ENCODE measurements at places on chromosomes 12 and 14. TPM values are rescaled to one million over a fixed set of nuclear protein-coding genes. Genes with fewer than 3 reads are reported as not detected.

DNA sequence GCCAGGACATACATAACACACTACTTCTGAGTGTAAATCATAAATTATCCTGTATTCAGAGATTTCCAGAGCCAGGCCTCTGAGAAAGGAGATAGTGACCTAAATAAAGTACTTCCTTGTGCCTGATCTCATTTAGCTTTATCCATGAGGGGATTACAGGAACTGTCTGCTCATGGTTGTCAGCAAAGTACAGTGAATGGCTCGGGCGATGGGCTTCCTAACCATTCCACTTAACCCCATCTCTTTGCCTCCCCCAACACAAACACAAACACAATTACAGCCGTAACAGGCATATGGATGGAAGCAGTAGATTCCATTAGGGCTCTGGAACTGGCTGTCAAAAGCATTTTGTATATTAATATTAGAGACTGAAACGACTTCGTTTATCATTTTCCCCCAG lies 206.7 kb upstream of the CPNE8 start:
- no peak for DNase-seq

GRCh38 chr12:80778005-80778541 lies 61.4 kb downstream of the MYF5 start:
- DNase-seq: peak; percentile 87

DNA sequence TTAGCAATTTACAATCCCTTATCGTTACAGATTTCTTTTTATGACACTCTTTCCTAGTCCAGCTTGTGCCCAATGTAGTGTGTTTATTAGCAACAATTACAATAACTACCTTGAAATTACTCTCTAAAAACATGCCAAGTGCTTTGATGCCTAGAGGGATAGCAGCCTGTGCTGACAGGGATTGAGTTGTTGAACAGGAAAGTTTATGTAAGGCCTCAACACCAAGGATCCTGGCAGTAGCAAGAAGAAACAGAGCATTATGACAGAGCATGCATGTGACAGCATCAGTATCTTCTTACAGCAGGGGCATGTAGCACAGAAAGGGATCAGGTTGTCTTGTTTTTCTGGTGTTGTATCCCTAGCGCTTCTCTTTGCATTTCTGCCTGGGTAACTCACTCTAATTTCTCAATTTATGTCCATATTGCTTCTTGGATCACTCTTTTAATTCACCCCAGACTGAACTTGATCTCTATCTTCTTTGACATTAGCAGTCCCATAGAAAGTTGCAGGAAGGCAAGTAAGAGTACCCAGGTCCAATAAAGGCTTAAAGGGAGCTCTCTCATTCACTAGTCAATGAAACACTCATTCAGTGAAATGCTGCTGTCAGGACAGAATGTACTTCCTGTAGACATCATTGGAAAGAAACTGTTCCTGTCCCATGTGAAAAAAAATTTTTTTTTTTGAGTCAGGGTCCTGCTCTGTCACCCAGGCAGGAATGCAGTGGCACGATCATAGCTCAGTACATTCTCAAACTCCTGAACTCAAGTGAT lies 220.0 kb upstream of the GRIP1 start:
- DNase-seq: no peak

DNA sequence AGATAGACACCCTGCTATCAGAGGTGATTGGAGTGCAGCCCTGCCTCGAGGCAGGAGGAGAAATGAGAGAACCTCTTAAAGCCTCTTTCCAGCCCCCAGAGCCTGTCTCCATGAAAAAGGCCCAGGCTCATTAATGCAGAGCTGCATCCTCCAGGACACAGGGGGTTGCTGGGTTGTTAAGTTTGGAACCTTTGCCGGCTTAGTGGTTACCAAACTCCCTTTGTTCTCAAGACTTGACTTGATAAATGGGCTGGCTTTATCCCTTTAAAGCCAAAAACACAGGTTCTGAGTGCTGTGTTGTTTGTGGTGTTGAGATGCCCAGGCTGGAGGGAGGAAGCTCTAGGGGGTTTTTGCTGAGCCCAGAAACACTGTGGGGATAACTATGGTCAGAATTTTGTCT lies 71.0 kb downstream of the DAD1 start:
- DNase-seq: no peak

GRCh38 chr12:32920506-32921085 lies 24.0 kb upstream of the PKP2 start:
- peak; percentile 67 for DNase-seq

GRCh38 chr14:72738161-72738611 lies 155.7 kb downstream of the DPF3 start:
- DNase-seq: no peak

- peak; percentile 54 for DNase-seq
Measured at GRCh38 chr14:102551995-102552705, 40.3 kb upstream of the RCOR1 start.

DNA sequence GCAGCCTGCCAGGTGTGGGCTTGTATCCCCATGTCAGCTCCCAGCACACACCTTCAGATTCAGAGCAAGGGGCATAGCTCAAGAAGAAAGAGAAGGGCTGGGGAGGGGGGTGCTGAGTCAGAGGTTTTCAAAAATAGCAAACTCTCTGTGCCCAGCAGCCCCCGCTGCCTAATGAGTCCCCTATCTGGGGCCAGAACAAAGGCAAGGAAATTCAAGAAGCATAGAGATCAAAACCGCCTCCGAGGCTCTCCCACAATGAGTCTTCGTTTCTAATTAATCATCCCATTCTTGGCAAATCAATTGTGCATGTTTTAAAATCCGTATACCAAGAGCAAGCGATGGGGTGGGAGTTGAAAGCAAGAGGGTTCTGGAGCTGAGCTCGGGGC lies 19.5 kb upstream of the CMKLR1 start:
- DNase-seq: no peak

GRCh38 chr12:54601841-54602240 lies 13.4 kb upstream of the PPP1R1A start:
- DNase-seq: no peak

DNA sequence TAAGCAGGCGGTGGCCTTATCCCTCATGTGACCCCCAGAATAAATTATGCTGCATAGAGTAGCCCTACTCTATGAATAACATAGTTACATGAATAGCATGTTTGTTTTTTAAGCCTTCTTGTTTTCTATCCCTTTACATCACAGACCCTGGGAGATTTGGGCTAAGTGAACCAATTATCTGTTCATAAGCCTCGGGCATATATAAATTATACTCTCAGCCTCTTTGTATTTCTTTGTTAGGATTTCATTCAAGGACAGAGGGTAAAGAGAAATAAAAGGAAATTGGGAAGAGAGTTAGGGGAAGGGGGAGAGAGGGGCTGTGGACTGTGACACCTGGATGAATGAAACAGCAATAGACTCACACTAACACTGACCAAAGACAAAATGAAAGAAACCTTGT lies 35.3 kb upstream of the RTRAF start:
- no peak for DNase-seq

- no peak for DNase-seq
Measured at GRCh38 chr12:108144080-108144479, 15.0 kb downstream of the WSCD2 start.

DNA sequence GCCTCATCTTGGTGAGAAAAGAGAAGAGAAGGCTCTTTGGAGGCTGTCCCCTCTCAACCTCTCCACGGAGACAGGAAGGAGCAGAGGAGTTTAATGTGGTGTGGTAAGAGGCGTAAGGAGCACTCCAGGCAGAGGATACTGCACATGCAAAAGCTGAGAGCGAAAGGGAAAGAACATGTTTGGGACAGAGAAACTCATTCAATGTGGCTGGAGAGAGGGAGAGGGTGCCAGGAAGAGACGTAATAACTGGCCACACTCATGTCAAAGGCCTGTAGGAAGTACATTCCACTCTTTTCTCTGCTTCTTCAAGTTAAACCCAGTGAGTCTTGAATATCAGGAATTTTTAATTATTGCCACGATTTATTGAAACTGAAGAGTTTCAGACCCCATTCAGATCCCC lies 12.0 kb downstream of the VDR start:
- DNase-seq: no peak

- no peak for DNase-seq
Measured at GRCh38 chr14:67815573-67816225, 691 bp downstream of the ZFYVE26 start.

DNA sequence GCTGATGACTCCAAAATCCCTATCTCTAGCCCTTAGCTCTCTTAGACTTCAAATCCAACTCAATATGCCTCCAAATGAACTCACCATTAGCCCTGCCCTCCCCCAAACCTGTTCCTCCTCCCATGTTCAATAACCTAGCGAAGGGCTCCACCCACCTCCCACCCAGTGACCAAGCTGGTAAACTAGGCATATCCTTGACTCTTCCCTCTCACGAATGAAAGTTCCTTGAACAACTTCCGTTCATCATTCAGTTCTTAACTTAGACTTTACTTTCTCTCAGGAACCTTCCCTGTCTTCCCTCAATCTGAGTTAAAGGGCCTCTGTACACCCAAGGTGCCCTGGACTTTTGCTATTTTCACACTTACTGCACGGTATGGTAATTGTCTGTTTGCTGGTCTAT lies 1.9 kb upstream of the KLHDC1 start:
- peak; percentile 32 for DNase-seq

GRCh38 chr14:21494902-21495762 lies 16.0 kb downstream of the METTL3 start:
- no peak for DNase-seq

- no peak for DNase-seq
Measured at GRCh38 chr12:12534975-12535374, 27.7 kb downstream of the DUSP16 start.

DNA sequence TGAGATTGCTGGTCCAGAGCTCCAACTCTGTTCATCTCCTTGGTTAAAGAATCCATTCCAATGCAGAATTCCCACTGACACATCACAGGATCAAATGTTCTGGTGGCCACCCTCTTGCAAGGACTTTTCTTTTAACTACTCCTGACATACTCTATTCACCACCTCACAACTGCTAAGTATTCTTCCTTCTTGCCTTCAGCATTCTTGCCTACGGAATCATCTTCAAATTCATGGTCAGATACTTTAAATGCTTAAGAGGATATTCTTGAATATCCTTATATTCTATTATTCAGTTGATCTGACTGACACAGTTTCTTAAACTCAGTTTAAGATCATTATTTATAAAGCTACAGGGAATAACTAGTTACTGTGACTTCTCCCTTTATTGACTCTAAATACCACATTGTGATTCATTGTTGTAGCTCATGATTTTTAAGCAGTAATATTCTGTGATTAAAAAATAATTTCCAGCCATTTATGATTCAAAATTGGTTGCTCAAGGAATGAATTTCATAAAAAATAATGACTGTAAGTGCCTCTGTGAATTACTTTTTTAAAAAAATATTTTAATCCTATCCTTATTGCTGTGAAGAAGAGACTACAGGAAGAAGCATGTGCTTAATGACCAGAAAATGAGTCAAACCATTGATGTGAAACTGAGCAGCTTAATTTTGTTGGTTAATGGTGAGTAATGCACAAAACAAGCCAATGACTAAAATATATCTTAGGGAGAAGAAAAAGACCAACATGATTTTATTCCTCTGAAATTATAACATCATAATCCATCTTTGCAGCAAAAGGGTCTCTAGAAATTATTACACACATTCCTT lies 207.1 kb downstream of the PIK3C2G start:
- DNase-seq: peak; percentile 12

DNA sequence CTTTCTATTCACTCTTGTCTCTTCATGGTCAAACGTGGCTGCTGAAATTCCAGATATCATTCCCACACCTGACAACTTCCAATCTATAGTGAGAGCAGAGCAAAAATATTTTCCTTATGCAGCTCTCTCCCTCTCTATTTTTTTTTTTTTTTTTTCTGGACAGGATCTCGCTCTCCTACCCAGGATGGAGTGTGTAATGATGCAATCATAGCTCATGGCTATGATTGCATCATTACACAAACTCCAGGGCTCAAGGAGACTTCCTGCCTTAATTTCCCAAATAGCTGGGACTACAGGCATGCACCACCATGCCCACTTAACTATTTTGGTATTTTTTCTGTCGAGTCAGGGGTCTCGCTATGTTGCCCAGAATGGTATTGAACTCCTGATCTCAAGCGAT lies 1398.9 kb downstream of the AACS start:
- no peak for DNase-seq

GRCh38 chr12:108211157-108211556 lies 82.1 kb downstream of the WSCD2 start:
- no peak for DNase-seq

- no peak for DNase-seq
Measured at GRCh38 chr12:15716581-15716980, 72.6 kb downstream of the EPS8 start.

GRCh38 chr12:103387385-103387784 lies 108.4 kb downstream of the C12orf42 start:
- no peak for DNase-seq

GRCh38 chr12:84507956-84508850 lies 404.4 kb downstream of the SLC6A15 start:
- peak; percentile 97 for DNase-seq

- DNase-seq: no peak
Measured at GRCh38 chr14:58096731-58097130, 55.3 kb downstream of the ARMH4 start.

DNA sequence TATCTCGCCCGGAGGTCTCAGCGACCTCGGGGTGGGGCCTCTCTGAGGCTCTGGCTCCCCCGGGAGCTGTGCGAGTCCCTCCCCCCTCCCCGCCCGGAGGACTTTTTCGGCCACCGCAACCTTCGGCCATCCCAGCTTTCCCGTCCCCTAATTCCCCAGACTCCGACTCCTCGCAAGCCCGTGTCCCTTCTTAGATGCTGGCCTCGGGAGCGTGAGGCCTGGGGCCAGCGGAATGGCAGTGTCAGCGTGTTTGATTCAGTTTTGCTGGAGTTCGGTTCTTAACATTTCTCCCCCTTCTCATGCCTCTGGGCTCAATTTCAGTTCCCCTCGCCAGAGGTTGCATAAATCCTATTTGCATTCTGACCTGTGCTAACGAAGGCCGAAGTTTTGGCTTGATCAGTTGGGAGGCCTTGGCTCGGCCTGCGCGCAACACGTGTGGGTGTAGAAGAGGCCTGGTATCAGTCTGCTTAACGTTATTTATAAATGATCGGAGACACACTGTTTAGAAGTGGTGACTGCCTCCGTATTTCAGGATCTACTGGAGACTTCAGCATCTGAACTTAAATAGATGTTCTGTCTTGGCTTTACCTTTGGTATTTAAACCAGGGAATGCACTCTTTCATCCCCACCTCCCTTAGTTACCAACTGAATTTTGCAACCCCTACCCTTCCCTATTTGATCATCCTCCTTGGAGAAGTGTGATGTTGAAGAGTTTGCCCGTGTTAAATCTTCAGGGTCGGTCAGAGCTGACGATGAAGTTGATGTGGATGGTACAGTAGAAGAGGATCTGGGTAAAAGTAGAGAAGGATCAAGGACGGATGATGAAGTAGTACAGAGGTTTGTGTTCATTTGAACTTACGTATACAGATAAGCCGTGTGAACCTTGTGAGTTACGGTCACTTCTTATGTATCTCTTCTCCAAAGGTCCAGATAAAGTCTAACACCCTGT lies 851 bp downstream of the HSP90B1 start:
- DNase-seq: peak; percentile 12

DNA sequence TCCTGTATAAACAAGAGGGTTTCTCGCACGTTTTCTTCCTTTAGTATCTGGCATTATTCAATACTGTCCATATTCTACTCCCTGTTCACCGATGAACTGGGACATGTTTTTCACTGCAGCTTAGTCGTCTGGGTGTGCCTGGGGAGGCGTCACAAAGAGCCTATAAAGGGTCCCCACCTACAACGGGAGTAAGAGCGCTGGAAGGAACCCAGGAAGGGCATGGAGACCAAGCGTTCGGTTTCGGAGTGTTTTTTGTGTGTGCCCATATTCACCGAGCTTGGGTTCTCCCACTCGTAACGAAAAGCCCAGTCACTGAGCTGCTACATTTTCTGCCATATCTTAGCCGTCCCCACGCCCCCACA lies 592 bp upstream of the USP15 start:
- DNase-seq: no peak

The OVCH1 gene
- total RNA-seq: not detected

The PTCSC3 gene
- total RNA-seq: not detected

The RAB35 gene
- 43.5 TPM for total RNA-seq

The TEAD4 gene
- total RNA-seq: 17.2 TPM

The GPR68 gene
- total RNA-seq: not detected
